ENCODE measurements at places on chromosomes 13 and 19. TPM values are rescaled to one million over a fixed set of nuclear protein-coding genes. Genes with fewer than 3 reads are reported as not detected.

The CEACAM1 gene
- total RNA-seq = 3.8 TPM

The S1PR4 gene
- 2.2 TPM for total RNA-seq

The GNG8 gene
- total RNA-seq = not detected

The SYT3 gene
- total RNA-seq = not detected

The AKT1S1 gene
- total RNA-seq = 27.5 TPM

The DOCK9 gene
- 189 TPM for total RNA-seq

The C19orf67 gene
- not detected for total RNA-seq

The DACT3 gene
- total RNA-seq = 1.3 TPM

The PSPC1 gene
- total RNA-seq = 48.9 TPM

The ZNF541 gene
- not detected for total RNA-seq

The SMIM17 gene
- not detected for total RNA-seq

The ACP4 gene
- total RNA-seq = not detected
